NAMALWA (cell line): ENCODE measurements at places on chromosomes 6 and 20.

GRCh38 chr6:5766260-5766659 lies 240.5 kb downstream of the NRN1 start:
- no peak for DNase-seq

DNA sequence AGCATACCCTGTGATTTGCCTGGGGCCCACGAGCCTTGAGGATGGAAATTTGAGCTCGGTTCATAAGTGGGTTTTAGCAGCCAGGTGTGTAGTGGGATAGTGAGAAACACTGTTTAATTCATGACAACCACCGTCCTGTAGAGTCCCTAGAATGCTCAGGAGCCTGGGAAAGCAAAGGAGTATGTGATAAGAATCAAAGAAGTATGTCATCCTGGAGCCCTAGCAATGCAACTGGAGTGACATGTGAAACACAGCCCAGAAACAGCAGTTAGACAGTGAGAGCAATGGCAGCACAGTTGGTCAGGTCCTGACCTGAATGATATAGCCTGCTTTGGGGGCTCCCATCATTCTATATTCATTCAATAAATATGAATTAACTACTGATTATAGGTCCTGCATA lies 161.2 kb upstream of the ECI2 start:
- DNase-seq: no peak

- no peak for DNase-seq
Measured at GRCh38 chr6:169028343-169028742, 225.3 kb downstream of the THBS2 start.

- DNase-seq: no peak
Measured at GRCh38 chr20:8249634-8250033, 117.6 kb downstream of the PLCB1 start.

GRCh38 chr6:3291346-3291745 lies 32.6 kb downstream of the PSMG4 start:
- no peak for DNase-seq

- DNase-seq: no peak
Measured at GRCh38 chr6:140134224-140134623, 759.8 kb upstream of the CITED2 start.

GRCh38 chr6:138728662-138729061 lies 44.9 kb upstream of the CCDC28A start:
- DNase-seq: no peak

DNA sequence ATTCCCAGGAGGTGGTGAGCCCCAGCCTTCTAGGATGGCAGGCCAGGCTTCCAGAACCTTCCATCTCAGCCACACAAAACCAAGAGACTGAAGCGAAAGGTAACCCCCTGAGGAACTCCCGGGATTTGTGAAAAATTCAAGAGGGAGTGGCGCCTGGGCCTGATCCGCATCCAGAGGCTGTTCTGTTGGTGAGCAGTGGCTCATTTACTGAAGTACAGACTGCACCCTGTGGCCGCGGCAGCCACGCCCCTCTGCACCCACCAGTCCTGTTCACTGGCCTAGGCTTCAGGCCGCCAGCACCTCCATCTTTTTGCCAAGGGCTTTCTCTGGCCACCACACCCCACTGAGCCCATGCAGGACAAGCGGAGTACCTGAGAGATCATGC lies 79.1 kb upstream of the PTPN1 start:
- DNase-seq: no peak

DNA sequence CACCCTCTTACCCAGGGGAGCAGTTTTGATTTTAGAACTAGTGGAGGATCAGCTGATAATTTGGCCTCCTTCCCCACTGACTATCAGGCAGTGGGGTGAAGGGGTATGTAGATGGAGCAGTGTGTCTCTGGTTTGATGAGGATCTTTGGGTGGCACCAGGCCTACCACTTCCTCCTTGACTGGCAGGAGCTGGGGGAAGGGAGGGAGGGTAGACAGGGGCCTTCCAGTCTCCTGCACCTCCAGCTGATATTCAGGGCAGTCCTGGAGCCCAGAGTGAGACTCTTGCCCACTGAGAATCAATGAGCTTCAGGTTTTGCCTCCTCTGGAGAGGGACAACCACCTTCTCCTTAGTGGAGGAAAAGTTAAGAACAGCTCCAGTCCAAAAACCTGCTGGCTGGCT lies 3.2 kb downstream of the DEF6 start:
- DNase-seq: no peak

GRCh38 chr6:144266091-144266649 lies 19.0 kb upstream of the UTRN start:
- no peak for DNase-seq

DNA sequence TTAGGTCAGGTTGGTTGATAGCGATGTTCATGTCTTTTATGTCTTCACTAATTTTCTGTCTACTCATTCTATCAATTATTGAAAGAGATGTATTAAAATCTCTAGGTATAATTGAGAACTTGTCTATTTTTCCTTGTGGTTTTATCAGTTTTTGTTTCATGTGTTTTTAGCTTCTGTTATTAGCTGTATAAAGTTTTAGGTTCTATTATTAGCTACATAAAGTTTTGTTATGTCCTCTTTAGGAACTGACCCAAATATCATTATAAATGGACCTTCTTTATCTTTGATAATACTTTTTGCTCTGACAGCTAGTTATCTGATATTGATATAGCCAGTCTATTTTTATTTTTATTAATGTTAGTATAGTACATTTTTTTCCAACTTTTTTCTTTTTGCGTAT lies 92.4 kb upstream of the TMEM170B start:
- no peak for DNase-seq

GRCh38 chr6:164417537-164418261 lies 891.7 kb downstream of the C6orf118 start:
- DNase-seq: no peak

- DNase-seq: no peak
Measured at GRCh38 chr6:42403421-42403820, 48.3 kb downstream of the TRERF1 start.

- no peak for DNase-seq
Measured at GRCh38 chr6:74891349-74891831, 314.5 kb downstream of the COL12A1 start.

DNA sequence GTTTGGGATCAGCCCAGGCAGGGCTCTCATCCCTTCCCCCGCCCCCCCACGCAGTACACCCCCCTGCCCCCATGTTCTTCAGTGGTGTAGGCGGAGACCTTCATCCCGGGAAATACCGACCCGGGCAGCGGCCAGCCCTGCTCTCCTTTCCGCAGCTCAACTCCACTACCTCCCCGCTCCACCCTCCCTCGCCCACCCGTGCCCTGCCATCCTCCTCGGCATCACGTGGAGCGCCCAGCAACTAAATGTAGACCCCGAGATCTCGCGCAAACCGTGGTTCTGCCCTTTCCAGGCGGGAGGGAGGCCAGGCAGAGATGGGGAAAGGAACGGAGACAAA lies 1932.2 kb upstream of the DEFB115 start:
- DNase-seq: no peak

DNA sequence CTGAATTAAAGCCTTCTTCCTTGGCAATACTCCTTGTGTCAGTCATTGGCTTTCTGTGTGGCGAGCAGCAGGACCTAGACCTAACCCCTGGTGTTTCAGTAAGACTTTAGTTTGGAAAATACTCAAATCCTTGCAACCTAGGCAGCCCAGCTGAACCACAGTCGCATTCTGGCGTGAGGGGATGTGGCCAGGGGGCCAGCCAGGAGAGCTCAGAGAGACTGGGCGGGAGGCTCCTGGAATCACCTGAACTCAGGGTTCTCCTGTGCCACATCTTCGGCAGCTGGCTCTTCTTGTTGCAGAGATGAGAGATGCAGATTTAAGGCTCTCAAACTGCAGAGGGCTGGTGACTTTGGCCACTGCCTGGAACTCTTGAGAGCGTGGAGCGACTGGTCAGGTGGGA lies 102.7 kb downstream of the SYNDIG1 start:
- no peak for DNase-seq

- DNase-seq: no peak
Measured at GRCh38 chr20:22946596-22946995, 88.5 kb upstream of the SSTR4 start.

DNA sequence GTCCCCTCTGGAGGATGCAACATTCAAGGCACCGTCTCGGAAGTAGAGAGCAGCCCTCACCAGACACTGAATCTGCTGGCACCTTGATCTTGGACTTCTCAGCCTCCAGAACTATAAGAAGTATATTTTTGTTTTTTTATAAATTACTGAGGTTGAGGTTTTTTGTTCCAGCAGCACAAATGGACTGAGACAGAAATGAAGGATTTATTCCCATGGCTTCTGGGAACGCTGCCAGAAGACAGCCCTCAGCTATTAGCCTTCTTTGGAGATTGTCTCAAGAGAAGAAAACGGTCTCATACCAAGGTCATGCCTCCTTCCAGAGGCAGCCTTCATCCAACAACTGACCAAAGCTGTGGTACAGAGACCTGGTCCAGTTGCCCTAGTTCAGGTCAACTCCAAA lies 85.4 kb downstream of the CHMP4B start:
- no peak for DNase-seq

DNA sequence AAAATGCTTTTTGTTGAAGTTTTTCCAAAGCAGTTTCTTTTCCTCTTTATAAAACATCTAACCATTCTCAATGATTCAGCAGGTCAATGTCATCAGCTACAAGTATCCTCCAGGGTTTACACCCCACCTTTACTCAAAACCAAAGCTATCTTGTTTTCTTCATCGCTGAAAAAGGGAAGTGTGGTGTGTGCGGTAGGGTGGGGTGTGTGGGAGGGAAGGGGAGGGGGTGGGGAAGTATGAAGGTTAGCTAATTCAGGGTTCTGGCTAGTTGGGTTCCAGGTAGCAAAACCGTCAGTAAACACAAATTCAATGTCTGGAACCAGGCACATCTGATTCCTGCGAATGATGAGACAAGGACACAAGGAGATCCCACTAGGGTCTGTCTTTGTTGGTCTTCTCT lies 189.6 kb downstream of the GJA10 start:
- peak; percentile 67 for DNase-seq

GRCh38 chr6:5730585-5731263 lies 276.0 kb downstream of the NRN1 start:
- DNase-seq: no peak

- no peak for DNase-seq
Measured at GRCh38 chr6:166613027-166613426, 14.0 kb downstream of the RPS6KA2 start.

- no peak for DNase-seq
Measured at GRCh38 chr6:36361071-36361470, 24.4 kb upstream of the BNIP5 start.

DNA sequence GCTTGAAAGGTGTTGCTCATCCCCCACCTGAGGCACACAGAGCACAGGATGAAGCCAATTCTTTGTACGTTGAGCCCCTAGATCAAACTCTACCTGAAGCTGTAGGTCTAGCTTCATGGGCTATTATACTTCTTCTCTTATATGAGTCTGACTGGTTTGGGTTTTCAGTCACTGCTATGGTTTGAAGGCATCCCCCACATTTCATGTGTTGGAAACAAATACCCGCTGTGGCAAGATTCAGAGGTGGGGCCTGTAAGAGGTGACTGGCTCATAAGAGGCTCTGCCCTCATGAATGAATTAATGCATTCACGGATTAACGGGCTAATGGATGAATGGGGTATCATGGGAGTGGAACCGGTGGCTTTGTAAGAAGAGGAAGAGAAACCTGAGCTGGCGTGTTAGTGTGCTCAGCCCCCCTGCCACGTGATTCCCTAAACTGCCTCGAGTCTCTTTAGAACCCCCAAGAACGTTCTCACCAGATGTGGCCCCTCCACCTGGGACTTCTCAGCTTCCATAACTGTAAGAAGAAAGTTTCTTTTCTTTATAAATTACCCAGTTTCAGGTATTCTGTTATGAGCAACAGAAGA lies 39.2 kb downstream of the PREX1 start:
- DNase-seq: peak; percentile 75

DNA sequence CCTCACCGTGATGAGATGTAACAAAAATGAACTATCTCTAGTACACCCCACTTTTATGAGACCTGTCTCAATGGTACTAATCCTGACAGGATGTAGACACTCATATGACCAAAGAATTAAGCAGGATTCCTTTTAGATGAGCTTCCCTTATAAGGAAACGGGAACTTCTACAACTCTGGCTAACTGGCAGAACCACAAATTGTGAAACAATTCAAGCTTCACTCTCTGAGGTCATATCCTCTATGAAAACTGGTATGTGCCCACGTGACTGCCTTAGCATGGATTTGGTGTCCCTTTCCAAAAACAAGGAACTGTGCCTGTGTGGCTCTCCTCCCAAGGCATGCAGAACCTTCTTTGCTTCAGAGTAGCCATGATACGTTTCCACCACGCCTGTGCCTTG lies 14.1 kb upstream of the CPNE5 start:
- no peak for DNase-seq

GRCh38 chr6:162069995-162070394 lies 657.6 kb downstream of the PRKN start:
- DNase-seq: no peak

DNA sequence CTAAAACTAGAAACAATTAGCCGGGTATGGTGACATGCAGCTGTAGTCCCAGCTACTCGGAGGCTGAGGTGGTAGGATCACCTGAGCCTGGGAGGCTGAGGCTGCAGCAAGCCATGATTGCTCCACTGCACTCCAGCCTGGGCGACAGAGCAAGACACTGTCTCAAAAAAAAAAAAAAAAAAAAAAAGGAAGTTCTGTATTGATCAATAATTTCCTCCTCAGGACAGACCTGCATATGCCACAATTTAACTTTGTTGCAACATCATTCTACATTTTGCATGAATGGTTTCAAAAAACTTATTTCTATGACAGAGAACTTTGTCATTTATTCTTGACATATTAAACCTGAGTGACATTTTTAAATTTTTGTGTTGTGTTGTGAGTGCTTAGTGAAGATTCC lies 5.5 kb downstream of the DNAJC5 start:
- no peak for DNase-seq

DNA sequence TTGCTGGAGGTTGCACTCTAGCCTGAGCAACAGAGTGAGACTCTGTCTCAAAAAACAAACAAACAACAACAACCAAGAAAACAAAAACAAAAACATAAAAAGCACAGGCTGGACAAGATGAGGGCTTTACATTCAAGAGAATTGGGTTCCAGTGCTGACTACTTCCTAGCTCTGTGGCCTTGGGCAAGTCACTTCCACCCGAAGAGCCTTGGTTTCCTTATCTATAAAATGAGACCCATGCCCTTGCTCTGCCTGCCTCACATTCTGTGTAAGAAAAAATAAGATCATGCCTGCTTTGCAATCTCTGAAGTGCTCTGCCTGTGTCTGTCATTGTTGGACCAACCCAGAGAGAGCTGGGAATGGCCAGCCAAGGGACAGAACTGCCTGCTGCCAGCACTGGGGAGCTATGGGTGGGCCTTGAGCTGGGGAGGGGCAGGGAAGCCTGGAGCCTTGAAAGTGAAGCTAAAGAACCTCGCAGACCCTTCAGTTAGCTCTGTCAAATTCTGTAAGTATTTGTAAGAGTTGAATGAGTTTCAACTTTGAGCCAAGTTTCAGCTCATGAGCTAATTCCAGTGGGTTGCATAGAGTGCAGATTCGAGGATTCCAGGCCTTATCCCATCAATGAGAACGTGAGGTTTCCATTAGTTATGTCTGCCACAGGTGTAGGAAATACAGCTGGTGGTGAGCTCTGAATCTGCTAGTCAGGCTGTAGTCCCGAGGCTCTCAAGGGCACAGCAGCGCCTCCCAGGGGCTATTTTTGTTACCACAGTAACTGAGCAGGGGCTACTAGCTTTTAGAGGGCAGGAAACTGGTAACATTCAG lies 93.2 kb downstream of the DLGAP4 start:
- peak; percentile 87 for DNase-seq

GRCh38 chr6:6890400-6890858 lies 217.3 kb upstream of the RREB1 start:
- no peak for DNase-seq

GRCh38 chr6:48782225-48782624 lies 671.2 kb upstream of the PTCHD4 start:
- DNase-seq: no peak
